M059J (cell line): ENCODE measurements at places on chromosomes 3 and 15. TPM values are rescaled to one million over a fixed set of nuclear protein-coding genes. Genes with fewer than 3 reads are reported as not detected.

Gene ZIC4
- 0.02 TPM in 1 of 2 replicates, not detected in the other for total RNA-seq

Gene ITIH1
- not detected in 2 replicates for total RNA-seq

Gene GP9
- total RNA-seq: not detected in 2 replicates

Gene STRIT1
- not detected in 2 replicates for total RNA-seq

Gene TBCCD1
- 24.1 and 28.6 TPM in 2 replicates for total RNA-seq

Gene PLSCR5
- total RNA-seq: not detected in 2 replicates

Gene UNC13C
- total RNA-seq: 0.05 TPM in 1 of 2 replicates, not detected in the other

Gene CAMP
- total RNA-seq: not detected in 2 replicates

Gene CEP63
- 20.7 and 26.3 TPM in 2 replicates for total RNA-seq

Gene SPSB4
- total RNA-seq: 0.02 TPM in 1 of 2 replicates, not detected in the other

Gene KNG1
- total RNA-seq: not detected in 2 replicates

Gene TRIM42
- total RNA-seq: not detected in 2 replicates

Gene RPP25
- 0.07 and 0.10 TPM in 2 replicates for total RNA-seq
